ENCODE measurements at places on chromosomes 13 and 19. TPM values are rescaled to one million over a fixed set of nuclear protein-coding genes. Genes with fewer than 3 reads are reported as not detected.

DNA sequence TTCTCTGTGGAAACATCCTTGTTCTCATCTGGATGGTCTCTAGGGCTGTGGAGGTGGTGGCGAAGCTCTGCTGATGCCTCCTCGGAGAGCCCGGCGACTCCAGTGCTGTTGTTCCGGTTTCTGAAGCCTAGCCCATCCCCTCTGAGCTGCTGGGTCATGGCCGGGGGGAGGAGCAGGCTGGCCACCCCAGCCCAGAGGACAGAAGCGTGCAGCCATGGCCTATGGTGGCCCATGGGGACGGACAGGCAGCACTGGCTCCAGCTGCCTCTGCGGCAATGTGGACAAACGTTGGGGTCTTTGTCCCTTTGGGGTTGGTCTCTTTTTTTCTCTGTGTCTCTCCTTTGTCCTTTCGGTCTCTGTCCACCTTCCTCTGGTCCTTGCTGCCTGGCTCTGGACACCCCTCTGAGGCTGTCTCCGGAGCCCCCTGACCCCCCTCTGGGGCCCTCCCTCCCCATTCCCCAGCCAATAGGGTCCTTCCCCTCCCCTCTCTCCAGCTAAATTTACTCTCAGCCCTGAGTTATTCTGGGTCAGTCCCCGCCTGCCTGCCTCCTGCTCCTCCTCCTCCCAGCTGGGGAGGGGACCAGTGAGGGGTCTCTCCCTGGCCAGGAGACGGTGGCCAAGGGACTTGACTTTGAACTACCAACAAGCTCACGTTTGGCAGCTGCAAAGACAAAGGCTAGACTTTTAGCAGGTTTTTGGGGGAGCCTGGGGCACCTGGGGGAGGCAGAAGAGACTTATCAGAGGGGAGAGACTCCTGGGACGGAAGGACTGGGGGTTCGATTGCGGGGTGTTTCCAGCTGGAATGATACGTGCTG lies at the start of gene HRC:
Gene HRC (minus strand): TSS at position 392 of the 815 bp plus-strand sequence. CDS start 159 bp downstream, at position 233.
- DNase-seq, result no peak

DNA sequence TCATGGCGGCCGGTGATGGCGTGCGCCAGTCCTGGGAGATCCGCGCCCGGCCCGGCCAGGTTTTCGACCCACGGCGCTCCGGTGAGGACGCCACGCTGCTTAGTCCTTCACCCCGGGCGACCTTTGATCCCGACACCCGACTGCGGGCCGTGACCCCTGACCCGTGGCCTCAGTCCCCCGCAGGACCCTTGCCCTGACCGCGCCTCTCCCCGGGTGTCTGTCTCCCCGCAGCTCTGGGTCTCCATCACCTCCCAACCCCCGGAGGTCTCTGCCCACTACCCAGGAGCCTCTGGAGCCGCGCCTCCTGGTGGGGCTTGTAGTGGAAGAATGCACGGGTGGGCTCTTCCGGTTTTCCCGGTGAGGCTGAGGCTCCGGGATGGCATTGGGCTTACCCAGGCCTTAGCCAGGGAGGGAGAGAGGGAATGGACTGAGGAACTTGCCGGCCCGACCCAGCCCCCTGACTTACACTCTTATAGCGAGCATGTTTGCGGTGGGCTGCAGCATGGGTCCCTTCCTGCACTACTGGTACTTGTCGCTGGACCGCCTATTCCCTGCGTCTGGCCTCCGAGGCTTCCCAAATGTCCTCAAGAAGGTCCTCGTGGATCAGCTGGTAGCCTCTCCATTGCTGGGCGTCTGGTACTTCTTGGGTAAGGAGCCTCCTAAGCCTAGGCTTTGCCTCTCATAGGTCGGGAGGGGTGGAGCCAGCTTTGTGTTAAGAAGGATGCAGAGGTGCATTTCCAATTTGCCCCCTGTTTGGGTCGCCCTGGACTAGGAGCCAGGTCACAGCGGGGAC lies 566 bp downstream of the MPV17L2 start:
- DNase-seq, result no peak

Gene SCEL
- total RNA-seq, result 5.5 TPM

GRCh38 chr13:91719033-91719432 lies 320.6 kb downstream of the GPC5 start:
- DNase-seq, result no peak
